Activated CD4-positive, alpha-beta T cell treated with anti-CD3 and anti-CD28 coated beads, Interleukin-2, amount 50 U/mL, for 24 hours (primary cell): ENCODE measurements at places on chromosomes 6 and 20.

DNA sequence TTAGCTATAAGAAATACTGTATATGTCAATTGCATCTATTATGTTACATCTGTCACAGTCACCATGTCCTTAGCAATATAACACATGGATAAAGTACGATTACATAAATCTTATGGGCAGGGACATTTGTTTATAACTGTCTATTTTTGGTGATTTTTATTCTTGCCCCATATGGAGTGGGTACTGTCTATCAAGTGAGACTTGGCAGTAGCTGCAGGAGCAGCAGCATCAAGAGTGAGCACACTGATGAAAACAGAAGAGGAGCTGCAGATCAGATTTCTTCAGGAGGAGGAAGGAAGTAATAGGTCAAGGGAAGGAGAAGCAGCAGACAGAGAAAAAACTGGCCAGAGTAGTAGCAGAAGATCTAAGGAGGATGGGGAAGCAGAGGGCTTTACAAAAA is 516.7 kb downstream of the C6orf118 start:
- no peak for DNase-seq

GRCh38 chr6:67689329-67689728 is 945.8 kb upstream of the ADGRB3 start:
- no peak for DNase-seq

DNA sequence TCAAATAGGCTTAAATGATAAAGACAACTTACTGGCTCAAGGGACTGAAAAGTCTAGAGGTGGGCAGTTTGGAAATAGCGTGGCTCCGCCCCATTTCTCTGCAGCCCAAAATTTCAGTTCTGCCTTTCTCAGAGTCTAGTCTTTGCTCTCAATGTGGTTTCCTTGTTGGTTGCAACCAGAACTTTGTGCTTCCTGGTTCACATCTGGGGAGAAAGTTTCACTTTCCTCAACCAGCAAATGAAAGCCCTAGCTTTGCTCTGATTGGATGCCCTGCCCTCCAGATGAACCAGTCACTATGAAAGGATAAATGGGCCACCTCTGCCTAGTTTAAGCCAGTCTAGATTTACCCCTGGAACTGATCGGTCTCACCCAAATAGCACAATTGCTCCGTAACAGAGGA is 14.9 kb downstream of the SYCP2L start:
- no peak for DNase-seq

- no peak for DNase-seq
Measured at GRCh38 chr6:165301372-165302246, 7.8 kb downstream of the C6orf118 start.

DNA sequence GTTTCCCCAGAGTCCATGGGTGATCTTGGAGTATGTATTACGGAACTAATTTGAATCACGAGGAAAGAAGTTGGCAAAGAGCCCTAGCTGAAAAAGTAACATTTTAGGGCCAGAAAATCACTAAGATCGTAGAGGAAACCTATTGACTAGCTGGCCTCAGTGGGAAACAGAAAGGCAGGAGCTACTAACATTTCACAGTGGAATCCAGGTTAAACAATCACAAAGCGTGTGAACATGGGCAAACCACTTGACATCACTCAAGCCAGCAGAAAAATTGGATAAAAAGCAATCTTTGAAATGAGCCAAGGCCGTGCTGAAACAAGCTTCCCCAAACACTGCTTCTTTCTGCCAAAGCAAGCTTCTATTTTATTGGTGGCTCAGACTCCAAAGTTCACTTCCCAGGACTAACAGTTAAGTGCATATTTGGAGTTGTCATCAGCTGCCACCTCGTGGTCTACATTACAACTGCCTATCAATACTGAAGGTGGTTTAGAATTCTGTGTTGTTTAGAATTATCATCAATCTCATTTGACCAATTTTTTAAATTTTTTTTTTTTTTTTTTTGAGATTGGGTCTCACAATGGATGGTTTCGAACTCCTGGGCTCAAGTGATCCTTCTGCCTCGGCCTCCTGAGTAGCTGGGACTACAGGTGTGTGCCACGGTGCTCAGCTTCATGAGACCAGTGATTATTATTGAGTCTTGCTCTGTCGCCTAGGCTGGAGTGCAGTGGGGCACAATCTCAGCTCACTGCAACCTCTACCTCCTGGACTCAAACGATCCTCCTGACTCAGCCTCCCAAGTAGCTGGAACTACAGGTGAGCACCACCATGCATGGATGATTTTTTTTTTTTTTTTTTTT is 10.6 kb downstream of the RPS10 start:
- DNase-seq, result no peak

- DNase-seq, result no peak
Measured at GRCh38 chr6:145087034-145087433, 648.3 kb downstream of the EPM2A start.

DNA sequence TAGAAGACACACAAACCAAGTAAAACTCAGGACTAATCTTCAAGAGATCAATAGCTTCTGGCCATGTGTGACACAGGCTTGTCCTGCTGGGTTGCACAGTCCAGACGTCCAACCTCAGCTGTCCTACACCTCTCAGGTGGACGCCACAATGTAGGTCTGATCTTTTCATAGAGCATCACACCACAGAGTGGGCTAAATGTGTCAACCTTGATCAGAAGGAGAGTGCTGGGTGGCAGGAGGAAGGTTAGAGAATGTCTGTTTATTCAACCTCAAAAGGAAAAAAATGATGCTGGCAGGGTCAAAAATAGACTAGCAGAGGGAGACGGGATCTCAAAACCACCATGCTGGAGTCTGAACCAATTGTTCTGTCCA is 41.7 kb downstream of the GFOD1 start:
- DNase-seq, result no peak

- DNase-seq, result no peak
Measured at GRCh38 chr6:15246666-15247499, 1.0 kb downstream of the JARID2 start.

DNA sequence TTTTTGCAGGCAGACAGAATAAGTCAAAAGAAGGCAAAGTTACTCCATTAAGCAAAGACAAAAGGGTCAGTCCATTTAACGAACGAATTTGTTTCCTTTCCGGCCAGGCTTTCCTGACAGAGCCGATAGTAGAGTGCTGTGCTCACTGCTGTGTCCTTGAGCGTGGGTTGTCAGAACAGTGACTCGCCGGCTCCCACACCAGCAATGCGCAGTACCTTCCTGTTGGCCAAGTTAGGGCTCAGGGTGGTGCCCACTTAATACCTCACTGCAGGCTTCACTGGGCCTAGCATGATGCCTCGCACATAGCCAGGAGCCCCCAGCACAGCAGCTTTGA is 294.7 kb downstream of the FOXC1 start:
- no peak for DNase-seq

DNA sequence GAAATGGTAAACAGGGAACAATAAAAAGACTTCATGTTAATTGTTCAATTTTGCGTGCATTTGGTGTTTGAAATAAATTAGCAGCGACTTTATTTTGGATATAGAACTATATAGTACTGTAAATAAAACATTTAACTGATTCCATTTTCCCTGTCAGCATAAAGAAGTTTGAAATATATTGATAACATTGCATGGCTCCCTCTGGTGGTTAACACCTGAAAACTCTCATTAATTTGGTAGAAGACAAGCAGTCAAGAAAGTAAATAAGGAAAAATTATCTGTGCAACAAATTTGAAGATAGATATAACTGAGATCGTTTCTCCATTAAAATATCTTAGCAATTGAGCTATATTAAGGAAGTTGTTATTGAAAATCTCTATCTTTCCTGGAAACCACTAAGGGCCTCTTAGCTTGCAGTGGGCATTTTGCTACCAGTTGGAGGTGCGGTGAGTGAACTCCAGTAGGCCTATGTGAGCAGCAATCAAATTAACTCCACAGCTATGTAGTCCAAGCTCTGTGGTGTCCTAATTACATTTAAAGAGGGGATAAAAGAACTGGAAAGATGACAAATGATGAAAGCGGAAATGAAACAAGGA is 435.7 kb upstream of the FKBP1C start:
- no peak for DNase-seq

DNA sequence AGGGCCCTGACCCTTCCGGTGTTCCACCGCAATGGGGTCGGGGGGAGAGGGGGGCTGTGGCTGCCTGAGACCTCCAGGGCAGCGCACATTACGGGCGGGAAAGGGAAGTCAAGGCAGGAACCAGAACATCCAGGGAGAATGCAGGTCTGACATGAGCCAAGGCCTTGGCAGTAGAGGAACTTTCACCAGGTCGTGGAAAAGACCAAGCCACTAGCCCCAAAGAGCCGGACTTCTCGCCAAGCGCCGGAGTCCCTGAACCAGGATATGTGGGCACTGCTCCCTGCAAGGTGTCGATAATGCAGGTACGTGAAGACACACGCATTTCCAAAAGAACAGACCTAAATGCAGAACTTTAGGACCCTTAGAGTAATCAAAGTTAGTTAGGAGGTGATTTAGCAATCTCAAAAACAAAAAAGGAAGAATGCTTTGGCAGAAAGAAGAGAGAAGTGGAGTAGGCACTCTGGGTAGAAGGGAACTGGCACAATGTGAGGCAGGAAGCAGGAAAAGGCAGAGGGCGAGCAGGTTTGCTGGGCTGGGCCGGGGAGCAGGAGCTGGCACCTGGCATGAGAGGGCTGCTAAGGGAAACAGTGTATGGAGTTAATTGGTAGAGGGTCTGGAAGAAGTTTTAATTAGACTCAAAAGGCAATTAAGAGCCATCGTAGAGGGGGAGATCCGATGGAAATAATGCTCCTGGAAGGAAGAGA is 14.3 kb downstream of the POU3F2 start:
- DNase-seq, result no peak

GRCh38 chr6:355373-356208 is 36.0 kb upstream of the IRF4 start:
- no peak for DNase-seq

GRCh38 chr20:46559685-46560440 is 9.4 kb upstream of the OCSTAMP start:
- DNase-seq, result no peak

GRCh38 chr20:45444050-45444449 is 25.5 kb upstream of the WFDC2 start:
- DNase-seq, result no peak

DNA sequence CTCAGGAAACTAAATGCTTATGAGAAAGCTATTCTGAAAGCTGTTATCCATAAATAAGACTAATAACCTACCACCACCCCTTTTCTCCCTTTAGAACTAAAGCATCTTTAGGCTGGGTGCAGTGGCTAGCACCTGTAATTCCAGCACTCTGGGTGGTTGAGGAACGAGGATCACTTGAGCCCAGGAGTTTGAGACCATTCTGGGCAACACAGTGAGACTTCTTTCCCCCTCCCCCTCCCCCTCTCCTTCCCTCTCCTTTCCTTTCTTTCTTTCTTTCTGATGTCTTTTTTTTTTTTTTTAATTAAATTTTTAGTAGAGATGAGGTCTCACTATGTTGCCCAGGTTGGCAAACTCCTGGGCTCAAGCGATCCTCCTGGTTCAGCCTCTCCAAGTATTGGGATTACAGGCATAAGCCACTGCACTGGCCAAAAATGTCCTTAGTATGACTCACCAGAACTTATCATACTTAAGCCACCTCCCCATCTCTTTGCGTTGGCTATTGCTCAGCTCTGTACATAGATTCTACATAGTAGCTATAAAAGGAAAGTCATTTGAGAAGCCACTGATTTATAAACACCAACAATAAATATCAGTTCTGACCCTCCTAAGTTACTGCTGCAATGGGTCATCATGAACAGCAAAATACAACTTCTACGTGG is 54.8 kb upstream of the SPDEF start:
- DNase-seq, result no peak

DNA sequence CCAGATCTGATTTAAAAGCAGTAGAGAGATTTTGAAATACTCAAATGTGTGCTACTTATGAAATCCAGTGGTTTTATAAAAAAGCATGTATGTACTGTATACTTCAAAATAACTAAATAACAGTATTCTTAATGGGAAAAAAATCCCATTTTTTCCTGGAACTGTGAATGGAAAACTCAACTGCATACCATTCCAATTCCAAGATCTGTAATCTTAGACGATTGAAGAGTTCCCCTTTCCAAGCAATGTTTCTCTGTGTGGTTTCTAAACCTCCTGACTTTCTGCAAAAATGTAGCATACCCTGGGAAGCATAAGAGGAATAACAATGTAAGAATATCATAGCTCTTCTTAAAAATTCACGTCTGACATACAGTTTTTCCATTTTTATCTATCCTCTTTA is 40.3 kb upstream of the HIVEP2 start:
- DNase-seq, result no peak

- DNase-seq, result no peak
Measured at GRCh38 chr20:57342829-57343228, 8.2 kb upstream of the RAE1 start.

GRCh38 chr6:130848945-130849344 is 21.7 kb downstream of the SMLR1 start:
- DNase-seq, result no peak

DNA sequence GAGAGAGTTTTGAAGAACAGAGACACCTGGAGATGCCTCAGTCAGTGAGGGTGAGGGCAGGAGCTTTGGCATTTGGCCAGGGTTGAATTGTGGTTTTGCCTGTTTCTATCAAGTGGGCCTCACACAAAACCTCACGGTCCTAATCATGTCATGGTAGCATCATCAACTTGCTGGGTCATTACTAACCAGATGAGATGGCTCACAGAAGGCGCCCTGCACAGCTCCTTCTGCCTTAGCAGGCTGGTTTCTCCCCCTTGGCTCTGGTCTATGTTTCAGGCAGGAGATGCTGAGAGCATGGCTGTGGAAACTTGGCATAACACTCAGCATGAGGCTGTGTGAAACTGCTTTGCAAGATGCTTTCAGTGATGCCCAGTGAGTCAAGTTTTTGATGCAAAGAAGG is 99.3 kb downstream of the LRRC1 start:
- DNase-seq, result peak; percentile 9

- DNase-seq, result no peak
Measured at GRCh38 chr6:10520468-10520867, 683 bp upstream of the GCNT2 start.

DNA sequence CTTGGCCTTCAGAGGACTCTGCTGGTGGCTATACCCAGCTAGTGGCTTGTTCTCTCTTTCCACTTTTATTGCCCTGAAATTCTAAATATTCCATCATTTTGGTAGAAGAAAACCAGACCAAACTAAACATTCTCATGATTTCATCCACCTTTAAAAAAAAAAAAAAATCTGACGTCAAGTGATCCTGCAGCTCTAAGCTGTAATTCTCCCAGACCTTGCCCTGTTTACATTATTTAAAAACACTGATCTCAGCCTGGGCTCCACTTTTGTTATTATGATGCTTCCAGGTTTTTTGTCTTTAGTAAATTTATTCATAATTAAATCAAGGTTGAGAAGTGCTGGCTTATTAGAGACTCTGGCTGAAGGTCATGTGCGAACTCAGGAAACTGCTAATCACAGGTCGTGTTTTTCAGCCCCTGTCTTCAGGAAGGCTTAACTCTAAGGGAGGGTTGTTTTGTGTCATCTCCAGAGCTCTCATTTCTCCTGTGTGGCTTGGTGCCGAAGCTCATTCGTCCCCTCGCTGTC is 114.4 kb downstream of the MTHFD1L start:
- DNase-seq, result no peak
